ENCODE measurements at places on chromosomes 11 and 22.

DNA sequence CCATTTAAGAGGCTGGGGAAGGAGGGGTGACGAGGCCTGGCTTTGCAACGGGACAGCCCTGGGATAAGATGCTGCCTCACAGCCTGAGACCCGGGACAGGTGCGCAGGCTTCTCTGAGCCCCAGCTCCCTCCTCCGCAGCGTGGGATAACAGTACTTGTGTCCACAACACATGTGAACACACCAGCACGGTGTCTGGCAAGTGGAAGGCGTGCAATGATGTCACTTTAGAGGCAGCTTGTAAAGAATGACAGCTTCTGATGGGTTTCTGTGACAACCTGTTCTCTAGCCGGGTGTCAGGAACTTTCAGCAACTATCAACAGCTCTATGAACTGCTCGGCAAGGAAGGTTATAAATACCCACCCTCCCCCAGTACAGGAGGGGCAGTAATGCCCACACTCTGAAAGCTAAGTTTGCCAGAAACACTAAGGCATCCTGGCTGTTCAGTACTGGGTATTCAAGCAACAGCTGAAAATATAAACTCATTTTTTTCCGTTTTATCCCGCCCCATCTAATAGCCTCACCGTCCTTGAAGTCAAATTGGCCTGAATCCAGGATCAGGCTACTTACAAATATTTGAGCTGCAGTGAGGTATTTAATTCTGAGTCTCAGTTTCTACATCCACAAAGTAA, 59.7 kb downstream of the MYH9 start:
- DNase-seq: peak; percentile 71

- peak; percentile 37 for DNase-seq
Measured at GRCh38 chr11:19892387-19892786, 179.8 kb downstream of the NAV2 start.

DNA sequence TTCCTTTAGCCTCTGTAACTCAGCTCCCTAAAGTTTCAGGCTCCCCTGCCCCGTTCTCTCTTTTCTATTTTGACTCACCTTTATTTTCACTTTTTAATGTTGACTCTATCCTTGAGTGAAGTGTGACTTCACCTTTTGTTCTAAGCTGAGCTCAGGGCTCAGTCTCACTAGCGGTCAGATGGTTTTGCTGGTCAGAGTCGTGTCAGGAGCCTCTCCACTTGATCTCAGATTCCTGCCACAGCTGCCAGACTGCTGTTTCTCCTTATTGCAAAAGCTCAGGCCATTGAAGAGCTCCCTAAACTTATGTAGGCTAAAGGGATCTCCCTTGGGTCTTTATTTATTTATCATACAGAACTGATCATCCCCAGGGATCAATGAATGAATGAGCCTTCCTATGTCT, 13.7 kb upstream of the POU2AF2 start:
- DNase-seq: no peak

GRCh38 chr22:45968751-45969413, 8.1 kb downstream of the WNT7B start:
- DNase-seq: peak; percentile 25

GRCh38 chr11:69229511-69229910, 64.4 kb upstream of the MYEOV start:
- no peak for DNase-seq

DNA sequence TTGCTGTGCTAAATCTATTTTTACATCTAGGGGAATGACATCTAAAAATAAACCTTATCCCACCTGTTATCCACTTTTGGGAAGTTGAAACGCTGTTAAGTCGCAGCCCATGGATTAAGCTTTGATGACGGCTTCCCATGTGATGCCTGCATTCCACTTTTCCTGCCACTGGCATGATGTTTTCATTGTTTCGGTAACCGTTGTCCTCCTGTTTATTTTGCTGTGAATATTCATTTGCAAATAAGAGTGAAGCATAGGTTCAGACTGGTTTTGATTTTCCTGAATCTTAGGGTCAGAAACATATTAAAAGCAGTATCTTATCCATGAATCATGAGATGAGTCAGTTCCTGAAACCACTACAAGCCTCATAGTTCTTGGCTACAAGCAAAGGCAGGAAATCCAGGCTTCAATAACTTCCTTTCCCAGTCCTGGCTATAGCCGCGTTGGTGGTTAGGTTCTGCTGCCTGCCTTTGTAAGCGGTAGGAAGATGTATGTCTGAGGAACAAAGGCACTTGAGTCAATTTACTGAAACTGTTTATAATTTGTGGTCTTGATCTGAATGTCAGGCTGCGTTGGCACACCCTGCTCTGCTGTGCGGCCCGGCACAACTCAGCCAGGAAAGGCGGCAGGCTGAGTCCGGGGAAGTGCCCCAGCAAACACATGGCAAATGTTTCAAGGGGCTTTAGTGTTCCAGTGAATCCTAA, 19.4 kb downstream of the TEAD1 start:
- peak; percentile 96 for DNase-seq

GRCh38 chr22:31247726-31248125, 35.6 kb downstream of the LIMK2 start:
- DNase-seq: no peak

Data from cardiac fibroblast (primary cell).